NCI-H2107 (cell line): ENCODE measurements at places on chromosomes 6 and 20.

- DNase-seq, result no peak
These were observed 47.5 kb upstream of the ADGRF5 start for GRCh38 chr6:46969206-46969605.

GRCh38 chr6:98657764-98658163, 176.6 kb upstream of the POU3F2 start:
- no peak for DNase-seq

GRCh38 chr6:7664003-7664402, 61.9 kb upstream of the BMP6 start:
- DNase-seq, result no peak

GRCh38 chr6:16514249-16514648, 247.0 kb downstream of the ATXN1 start:
- no peak for DNase-seq

DNA sequence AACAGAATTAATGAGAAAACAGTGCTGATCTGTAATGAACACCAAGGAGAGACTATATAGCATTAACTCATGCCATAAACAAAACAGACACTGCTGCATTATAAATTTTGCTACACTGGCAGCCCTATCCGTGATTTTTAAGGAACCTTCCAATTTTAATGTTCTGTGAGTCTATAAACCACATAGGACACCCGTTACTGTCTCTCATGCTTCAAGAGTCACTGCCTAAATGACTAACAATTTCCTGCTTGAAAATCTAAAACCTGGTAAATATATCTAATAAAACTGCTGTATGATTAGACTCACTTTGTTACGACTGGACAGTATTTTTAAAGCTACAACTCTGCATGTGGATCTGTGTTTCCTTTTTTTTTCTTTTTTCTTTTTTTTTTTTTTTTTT, 8.7 kb downstream of the CHD6 start:
- no peak for DNase-seq

- no peak for DNase-seq
These were observed 184.7 kb upstream of the PREP start for GRCh38 chr6:105587349-105588122.

GRCh38 chr6:15398633-15399275, 152.9 kb downstream of the JARID2 start:
- DNase-seq, result no peak

GRCh38 chr20:34954904-34955230, 739 bp downstream of the GSS start:
- no peak for DNase-seq

GRCh38 chr20:20466341-20466879, 98.5 kb downstream of the INSM1 start:
- DNase-seq, result no peak

DNA sequence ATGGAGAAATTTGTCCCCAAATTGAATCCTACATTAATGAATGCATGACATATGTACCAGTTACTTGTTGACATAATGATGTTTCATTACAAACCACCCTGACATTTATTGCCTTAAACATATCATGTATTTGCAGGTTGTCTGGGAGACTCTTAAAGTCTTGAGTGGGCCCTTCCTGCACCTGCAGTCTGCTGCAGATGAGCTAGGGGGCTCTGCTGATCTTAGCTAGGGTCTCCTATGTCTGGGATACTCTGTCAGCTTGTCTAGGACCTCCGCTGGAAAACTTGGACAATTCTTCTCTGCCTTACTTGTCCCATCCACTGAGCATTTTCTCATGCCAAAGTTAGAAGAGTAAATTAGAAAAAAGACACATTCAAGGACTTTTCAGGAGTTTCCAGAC, 581.6 kb downstream of the HAO1 start:
- no peak for DNase-seq

DNA sequence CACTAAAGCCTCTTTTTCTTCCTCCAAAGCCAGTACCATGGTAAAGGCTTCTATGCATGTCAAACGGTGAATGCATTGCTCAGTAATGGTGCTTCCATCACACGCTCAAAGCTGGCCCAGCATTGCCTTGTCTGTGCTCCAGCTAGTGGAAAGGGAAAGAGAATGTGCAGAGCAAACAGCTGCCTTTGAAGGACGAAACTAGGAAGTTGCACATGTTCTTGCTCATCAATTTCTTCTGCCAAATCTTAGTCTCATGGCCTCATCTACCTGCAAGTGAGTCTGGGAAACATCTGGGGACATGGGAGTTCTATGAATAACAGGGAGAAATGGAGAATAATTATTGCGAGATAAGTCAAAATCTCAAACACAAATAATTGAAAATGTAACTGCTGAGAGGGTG, 216.5 kb upstream of the SSTR4 start:
- no peak for DNase-seq

- DNase-seq, result no peak
These were observed 80.7 kb downstream of the SLC23A2 start for GRCh38 chr20:4920655-4921054.

- no peak for DNase-seq
These were observed 11.2 kb downstream of the SLC13A3 start for GRCh38 chr20:46640044-46640443.

- no peak for DNase-seq
These were observed 11.3 kb downstream of the ARHGAP40 start for GRCh38 chr20:38612751-38613515.

GRCh38 chr6:45625191-45625664, 247.5 kb upstream of the SUPT3H start:
- no peak for DNase-seq

GRCh38 chr6:75331151-75331550, 46.6 kb upstream of the TMEM30A start:
- DNase-seq, result no peak

- peak; percentile 59 for DNase-seq
These were observed 27.2 kb downstream of the DIDO1 start for GRCh38 chr20:62898970-62899632.

GRCh38 chr20:45323731-45324130, 15.6 kb upstream of the MATN4 start:
- DNase-seq, result no peak

- no peak for DNase-seq
These were observed 302.1 kb upstream of the RUNX2 start for GRCh38 chr6:45026003-45026516.

GRCh38 chr6:132122871-132123270, 171.7 kb upstream of the CCN2 start:
- no peak for DNase-seq

- DNase-seq, result no peak
These were observed 24.0 kb downstream of the RNF146 start for GRCh38 chr6:127290391-127291265.

- DNase-seq, result no peak
These were observed 27.6 kb upstream of the GSTA5 start for GRCh38 chr6:52868240-52868639.

DNA sequence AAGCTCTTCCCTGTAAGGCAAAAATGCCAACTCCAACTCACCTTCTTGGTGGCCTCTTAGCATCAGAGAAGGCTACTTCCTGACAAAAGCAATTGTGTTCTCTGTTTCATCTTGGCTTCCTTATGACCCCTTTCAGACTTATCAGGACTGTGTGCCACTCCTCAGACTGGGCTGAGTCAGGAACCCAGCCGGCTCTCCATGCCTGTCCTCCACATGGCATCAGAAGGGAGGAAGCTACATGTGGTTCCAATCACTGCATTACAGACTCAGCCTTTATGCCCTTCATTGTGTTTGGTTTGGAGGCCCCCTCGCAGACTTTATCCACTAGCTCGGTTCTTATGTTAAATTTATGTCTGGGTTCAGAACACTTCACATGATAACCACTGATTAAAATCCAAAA, 142.5 kb downstream of the SLC24A3 start:
- DNase-seq, result no peak

DNA sequence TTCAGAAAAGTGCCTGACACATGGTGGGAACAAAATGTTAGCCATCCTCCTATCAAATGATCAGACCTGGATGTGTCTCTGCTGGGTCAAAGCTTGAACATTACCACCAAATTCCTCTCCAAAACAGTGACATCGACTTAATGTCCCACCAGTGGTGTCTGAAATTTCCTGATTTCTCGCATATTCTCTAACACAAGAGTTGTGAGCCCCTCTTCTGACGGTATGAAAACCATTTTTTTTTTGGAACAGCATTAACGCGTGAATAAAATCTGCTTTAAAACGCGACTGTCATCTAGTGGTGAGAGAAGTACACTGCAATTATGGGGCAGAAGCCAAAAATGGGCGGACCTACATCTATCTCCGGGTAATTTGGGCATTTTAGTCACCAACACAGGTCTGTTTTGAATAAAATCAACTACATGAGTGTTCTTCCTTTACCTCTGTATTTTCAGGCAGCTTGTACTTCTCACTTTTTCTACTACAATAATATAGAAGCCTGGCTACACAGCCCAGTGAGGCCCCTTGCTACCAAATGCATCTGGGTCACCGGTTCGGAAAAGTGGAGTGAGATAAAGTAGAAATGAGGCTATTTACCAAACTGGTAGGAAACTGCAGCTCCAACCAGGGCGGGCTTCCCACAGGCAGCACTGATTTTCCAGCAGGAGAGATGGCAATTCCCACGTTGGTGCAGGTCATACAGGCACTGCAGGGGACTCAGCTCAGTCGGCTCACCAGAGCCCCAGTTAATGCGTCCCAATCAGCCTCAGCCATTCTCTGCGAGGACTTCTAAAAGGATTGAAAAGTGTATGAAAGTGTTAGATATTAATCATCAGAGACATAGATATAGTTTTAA, 27.4 kb downstream of the MGME1 start:
- peak; percentile 4 for DNase-seq

GRCh38 chr6:148566664-148567350, 180.0 kb upstream of the UST start:
- DNase-seq, result no peak

DNA sequence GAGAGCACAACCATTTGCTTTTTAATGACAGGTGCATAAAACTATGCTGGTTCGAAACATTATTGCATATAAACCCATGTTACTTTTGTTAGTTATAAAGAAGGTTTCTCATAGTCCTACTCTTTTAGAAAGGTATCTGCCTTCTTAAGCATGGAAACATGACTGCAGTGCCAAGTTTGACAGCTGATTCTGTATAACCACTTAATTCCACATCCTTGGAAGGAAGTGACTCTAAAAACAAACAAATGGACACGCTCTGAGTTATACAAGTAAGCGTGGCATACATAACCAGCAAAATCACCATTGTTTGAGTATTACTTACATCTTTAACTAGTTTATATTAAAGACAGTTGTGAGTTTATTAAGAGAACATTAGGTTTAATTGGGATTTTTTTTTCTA, 125.0 kb upstream of the HDGFL1 start:
- DNase-seq, result no peak

GRCh38 chr6:8057793-8058192, 6.4 kb downstream of the BLOC1S5 start:
- no peak for DNase-seq

DNA sequence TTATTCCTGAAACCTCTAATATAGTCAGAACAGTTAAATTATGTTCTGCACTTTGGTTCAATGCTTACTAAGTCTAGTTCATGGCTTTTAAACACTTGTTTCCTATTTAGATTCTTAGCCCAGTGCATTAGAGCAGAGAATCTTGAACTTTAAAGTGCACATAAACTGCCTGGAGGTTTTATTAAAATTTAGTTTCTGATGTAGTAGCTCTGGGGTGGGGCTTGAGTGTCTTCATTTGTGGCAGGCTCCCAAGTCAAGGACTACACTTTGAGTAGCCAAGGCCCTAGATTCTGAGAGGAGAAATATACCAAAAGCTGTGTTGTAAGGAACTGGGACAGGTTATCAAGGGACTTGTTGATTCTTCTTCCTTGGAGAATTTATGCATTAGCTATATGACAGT, 1604.2 kb downstream of the KHDRBS2 start:
- no peak for DNase-seq

DNA sequence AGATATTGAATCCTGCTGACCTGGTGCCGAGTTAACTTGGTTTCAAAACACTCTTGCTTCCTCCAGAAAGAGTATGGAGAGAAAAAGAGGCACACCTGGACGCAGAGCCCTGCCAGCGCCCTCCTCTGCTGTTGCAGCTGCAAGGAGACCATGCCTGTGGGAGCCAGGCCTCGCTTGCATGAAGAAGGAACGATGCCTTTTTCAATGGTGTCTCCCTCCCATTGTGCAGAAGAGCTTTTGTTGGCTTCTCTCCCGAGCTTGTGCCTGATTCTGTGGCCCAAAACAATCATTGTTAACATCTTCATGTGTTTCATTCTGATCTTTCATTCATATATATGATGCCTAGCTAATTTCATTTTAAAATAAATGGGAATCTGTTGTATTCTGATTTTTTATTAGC, 98.1 kb downstream of the FAM120B start:
- DNase-seq, result no peak

GRCh38 chr6:30882204-30882758, 2.0 kb upstream of the DDR1 start:
- DNase-seq, result no peak

- no peak for DNase-seq
These were observed 1347.5 kb upstream of the ADGRB3 start for GRCh38 chr6:67287566-67287965.

DNA sequence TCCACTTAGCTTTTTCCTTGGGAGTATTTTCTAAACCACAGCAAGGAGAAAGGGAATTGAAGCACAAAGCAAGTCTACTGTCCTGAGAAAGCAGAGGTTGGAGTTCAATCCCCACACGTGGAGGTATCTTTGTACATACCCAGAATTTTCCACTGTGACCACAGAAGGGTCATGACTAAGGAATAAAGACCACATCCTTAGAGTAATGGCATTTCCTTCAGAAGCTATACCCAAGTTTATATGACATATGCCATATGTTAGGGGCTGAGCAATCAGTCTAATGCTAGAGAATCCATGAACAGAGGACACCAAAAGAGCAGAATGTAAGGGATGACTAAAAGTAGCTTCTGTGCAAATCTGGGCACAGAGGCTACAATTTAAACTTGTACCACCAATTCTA, 46.4 kb downstream of the ATG5 start:
- no peak for DNase-seq

- no peak for DNase-seq
These were observed 18.5 kb downstream of the VSTM2L start for GRCh38 chr20:37921341-37921929.

- no peak for DNase-seq
These were observed 27.7 kb downstream of the MAP3K5 start for GRCh38 chr6:136764517-136764993.

- no peak for DNase-seq
These were observed 39.6 kb downstream of the HLA-F start for GRCh38 chr6:29762781-29763214.

DNA sequence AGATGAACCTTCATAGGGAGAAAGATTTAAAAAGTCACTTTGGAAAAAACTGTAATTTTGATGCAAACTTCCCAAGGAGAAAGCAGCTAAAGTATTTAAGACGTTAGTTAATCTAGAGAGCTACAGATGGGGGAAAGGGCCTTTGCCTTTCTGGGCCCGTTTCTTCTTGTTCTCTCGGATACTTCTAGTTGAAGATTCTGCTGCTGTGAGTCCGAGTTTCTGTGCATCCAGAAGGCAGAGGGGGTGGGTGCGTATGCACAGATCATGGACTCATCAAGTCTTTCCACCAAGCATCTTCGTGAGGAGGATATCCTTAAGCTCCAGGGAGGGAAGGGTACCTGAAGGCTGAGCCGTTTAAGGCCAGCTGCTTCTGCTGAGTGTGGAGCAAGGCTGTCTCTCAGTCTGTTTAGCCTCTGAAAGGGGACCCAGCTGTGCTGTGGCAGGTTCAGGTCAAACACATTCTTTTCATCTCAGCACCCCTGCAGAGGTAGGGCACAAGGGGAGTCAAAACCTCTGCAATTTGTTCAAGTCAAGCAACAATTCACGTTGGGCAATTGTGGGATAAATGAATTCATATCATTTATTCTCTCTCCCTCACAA, 4.3 kb downstream of the LAMP5 start:
- no peak for DNase-seq
